ENCODE measurements at places on chromosomes 2 and 18. TPM values are rescaled to one million over a fixed set of nuclear protein-coding genes. Genes with fewer than 3 reads are reported as not detected.

Gene IHH
- total RNA-seq, result 0.11 TPM

Gene VWC2L
- not detected for total RNA-seq

DNA sequence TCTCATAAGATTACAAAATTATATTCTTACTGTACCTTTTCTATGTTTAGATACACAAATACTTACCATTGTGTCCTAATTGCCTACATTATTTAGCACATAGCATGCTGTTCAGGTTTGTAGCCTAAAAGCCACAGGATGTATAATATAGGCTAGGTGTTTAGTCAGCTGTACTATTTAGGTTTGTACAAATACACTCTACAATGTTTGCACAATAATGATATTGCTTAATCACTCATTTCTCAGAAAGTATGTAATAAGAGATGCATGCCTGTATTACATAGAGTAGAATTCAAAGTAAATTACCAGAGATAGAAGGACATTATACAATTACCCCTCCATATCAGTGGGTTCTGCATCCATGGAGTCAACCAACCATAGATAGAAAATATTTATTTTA is 201.1 kb upstream of the COL3A1 start:
- no peak for DNase-seq
- no peaks in the 10 kb centered on the region for H3K4me1 ChIP-seq
- H3K27ac ChIP-seq, result no peak overlapping the region
- no peaks in the 10 kb centered on the region for H3K27me3 ChIP-seq
- H3K4me3 ChIP-seq, result no peak overlapping the region

- no peak overlapping the region for H3K4me3 ChIP-seq
- H3K36me3 ChIP-seq, result peaks cover 6% of the 10 kb centered on the region
- DNase-seq, result no peak
- no peaks in the 10 kb centered on the region for H3K4me1 ChIP-seq
These were observed 145.1 kb downstream of the GFPT1 start for GRCh38 chr2:69241664-69242514.

DNA sequence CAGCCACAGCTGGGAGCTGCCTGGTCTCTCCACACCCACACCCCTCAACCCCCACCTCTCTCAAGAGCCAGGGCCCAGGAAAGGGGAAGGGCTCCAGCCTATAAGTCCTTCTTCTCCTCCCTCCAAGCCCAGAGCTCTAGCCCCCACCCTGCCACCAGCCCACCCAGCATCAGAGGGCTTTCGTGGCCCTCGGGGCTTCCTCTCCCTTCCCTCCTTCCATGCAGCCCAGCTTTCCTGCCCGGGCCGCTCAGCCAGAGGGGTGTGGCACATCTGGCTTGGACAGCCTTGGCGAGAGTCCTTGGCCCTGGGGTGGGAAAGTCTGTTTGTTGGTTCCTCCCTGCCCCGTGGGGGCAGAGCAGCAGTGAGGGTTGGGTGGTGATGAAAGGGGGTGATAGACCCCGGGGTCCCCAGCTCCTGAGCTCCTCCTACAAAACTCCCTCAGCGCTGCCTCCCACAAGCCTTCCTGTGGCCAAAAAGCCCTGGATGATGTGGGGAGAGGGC is 7.0 kb downstream of the TNS1 start:
- H3K27me3 ChIP-seq, result no peaks in the 10 kb centered on the region
- H3K4me3 ChIP-seq, result no peak overlapping the region
- no peaks in the 10 kb centered on the region for H3K4me1 ChIP-seq
- no peak overlapping the region for H3K27ac ChIP-seq
- H3K36me3 ChIP-seq, result no peaks in the 10 kb centered on the region

DNA sequence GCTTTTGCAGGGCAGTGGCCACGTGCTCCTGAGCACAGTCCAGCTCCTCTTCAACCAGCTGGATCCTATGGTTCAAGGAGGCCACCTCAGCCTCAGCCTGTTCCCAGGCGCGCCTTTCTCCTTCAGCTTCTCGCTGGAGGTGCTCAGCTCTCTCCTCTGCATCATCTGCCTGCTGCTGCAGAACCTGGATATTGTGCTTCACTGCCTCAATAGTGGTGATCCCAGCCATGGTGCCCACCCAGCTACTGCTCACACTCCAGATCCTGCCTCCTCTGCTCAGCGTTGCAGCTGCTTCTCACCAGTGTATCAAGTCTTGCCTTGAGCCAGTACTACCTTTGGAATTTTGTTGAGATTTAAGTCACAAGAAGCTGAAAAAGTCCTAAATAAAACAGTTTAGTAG is 67.9 kb downstream of the ASXL2 start:
- peaks cover 5% of the 10 kb centered on the region for H3K36me3 ChIP-seq
- no peaks in the 10 kb centered on the region for H3K27me3 ChIP-seq
- DNase-seq, result no peak
- H3K4me1 ChIP-seq, result no peaks in the 10 kb centered on the region
- no peak overlapping the region for H3K4me3 ChIP-seq

Gene CD226
- total RNA-seq, result 0.04 TPM

GRCh38 chr18:4077204-4077603 is 377.9 kb downstream of the DLGAP1 start:
- DNase-seq, result no peak
- H3K27ac ChIP-seq, result no peak overlapping the region
- no peaks in the 10 kb centered on the region for H3K4me1 ChIP-seq

DNA sequence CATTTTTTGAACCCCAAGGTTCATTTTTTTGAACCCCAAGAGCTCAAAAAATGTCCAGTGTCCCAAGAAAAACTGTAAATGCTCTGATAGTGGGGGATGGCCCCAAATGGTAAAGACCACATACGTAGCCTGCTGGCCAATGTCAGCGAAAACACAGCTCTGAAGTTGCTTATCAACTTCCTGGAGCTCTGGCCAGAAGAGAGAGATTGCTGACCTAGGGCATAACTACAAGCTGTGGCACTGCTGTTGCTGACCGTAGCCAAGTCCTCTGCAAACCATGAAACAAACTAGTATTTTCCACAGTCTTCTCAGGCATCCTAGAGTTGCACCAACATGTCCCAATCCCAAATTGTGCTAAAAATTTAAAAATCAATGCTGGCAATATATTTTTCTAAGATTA is 50.9 kb downstream of the REEP1 start:
- H3K27ac ChIP-seq, result no peak overlapping the region
- H3K4me3 ChIP-seq, result no peak overlapping the region
- H3K27me3 ChIP-seq, result no peaks in the 10 kb centered on the region
- no peaks in the 10 kb centered on the region for H3K36me3 ChIP-seq

Gene SPP2
- not detected for total RNA-seq

Measured in H9 (cell line).